ENCODE measurements at places on chromosomes 7 and 10. TPM values are rescaled to one million over a fixed set of nuclear protein-coding genes. Genes with fewer than 3 reads are reported as not detected.

The CCDC201 gene
- total RNA-seq, result not detected

The TIAL1 gene
- 39.3 TPM for total RNA-seq

The C10orf143 gene
- total RNA-seq, result 0.39 TPM

The HOXA9 gene
- total RNA-seq, result 15.2 TPM

The NSMCE4A gene
- total RNA-seq, result 53.2 TPM

The CFAP43 gene
- total RNA-seq, result under 0.01 TPM

The PAX4 gene
- total RNA-seq, result not detected

The ANXA11 gene
- 122 TPM for total RNA-seq

The SPOCK2 gene
- under 0.01 TPM for total RNA-seq

The CCDC6 gene
- total RNA-seq, result 41.9 TPM

The JCAD gene
- 5.5 TPM for total RNA-seq

The PRKCQ gene
- total RNA-seq, result not detected

The TMEM229A gene
- total RNA-seq, result not detected

The GLCCI1 gene
- 3.1 TPM for total RNA-seq

The TAS2R60 gene
- total RNA-seq, result not detected

The CCL24 gene
- total RNA-seq, result not detected

The AP3M1 gene
- total RNA-seq, result 29.8 TPM

The CAMK2B gene
- 0.98 TPM for total RNA-seq

The BICC1 gene
- 45.9 TPM for total RNA-seq

The FAS gene
- total RNA-seq, result 58.3 TPM

The TBX20 gene
- total RNA-seq, result not detected

The GPER1 gene
- 8.5 TPM for total RNA-seq

The CRCP gene
- 30.1 TPM for total RNA-seq

The LBX1 gene
- total RNA-seq, result not detected

The C10orf105 gene
- under 0.01 TPM for total RNA-seq

The DOCK1 gene
- total RNA-seq, result 77.8 TPM

The FRG2B gene
- total RNA-seq, result not detected

Measured in subcutaneous preadipocyte (primary cell).